Activated naive CD8-positive, alpha-beta T cell treated with anti-CD3 and anti-CD28 coated beads, Interleukin-2, amount 10 ng/mL, durations not matched to agents 7 days and 5 days (primary cell): ENCODE measurements at places on chromosomes 11 and 22. TPM values are rescaled to one million over a fixed set of nuclear protein-coding genes. Genes with fewer than 3 reads are reported as not detected.

DNA sequence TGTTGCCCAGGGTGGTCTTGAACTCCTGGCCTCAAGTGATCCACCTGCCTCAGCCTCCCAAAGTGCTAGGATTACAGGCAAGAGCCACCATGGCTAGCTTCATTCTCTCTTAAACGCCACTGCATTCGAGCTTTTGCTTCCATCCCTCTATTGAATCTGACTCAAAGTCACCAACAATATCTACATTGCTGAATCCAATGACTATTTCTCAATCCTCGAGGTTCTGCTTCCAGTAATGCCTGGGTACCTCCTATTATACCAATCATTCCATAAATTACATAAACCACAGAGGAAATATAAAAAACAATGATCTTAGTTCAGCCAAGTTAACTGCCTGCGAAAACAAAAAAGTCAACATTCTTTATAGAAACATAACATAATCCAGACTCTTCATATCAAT lies 11.9 kb upstream of the NXF1 start:
- H3K4me1 ChIP-seq = peaks cover 1% of the 10 kb centered on the region
- no peak overlapping the region for H3K4me3 ChIP-seq
- no peak for DNase-seq
- no peak overlapping the region for H3K27ac ChIP-seq
- no peaks in the 10 kb centered on the region for H3K27me3 ChIP-seq

GRCh38 chr11:61114913-61115312 lies 12.6 kb downstream of the CD5 start:
- H3K27ac ChIP-seq = peak overlapping the region; percentile 85
- H3K4me3 ChIP-seq = peak overlapping the region; percentile 39
- peaks cover 84% of the 10 kb centered on the region for H3K4me1 ChIP-seq
- no peak for DNase-seq
- no peaks in the 10 kb centered on the region for H3K27me3 ChIP-seq

Gene RFPL2
- total RNA-seq = not detected

DNA sequence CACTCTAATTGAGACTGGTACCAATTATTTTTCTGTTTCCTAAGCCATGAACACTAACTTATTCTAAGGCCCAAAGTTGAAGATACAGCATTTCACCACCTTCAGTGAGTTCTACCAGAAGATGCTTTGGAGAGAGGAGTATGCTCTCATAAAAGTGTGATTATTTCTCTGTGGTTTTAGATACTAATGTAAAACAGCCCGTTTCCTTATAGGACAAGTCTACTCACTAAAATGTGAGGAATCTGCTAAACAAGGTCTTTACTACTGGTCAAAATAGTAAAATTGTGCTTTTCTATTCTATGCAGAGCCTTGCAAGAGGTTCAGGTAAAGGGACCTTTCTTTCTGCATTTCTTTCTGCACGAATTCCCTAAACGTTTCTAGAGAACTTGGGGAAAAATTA lies 2.4 kb downstream of the LGR4 start:
- H3K4me3 ChIP-seq = no peak overlapping the region
- no peak for DNase-seq
- no peak overlapping the region for H3K27ac ChIP-seq
- H3K36me3 ChIP-seq = peaks cover 2% of the 10 kb centered on the region
- peaks cover 64% of the 10 kb centered on the region for H3K27me3 ChIP-seq
- peaks cover 5% of the 10 kb centered on the region for H3K4me1 ChIP-seq

GRCh38 chr11:33909150-33909549 lies 17.3 kb upstream of the LMO2 start:
- no peak overlapping the region for H3K27ac ChIP-seq
- H3K4me1 ChIP-seq = peaks cover 10% of the 10 kb centered on the region
- no peak overlapping the region for H3K4me3 ChIP-seq
- DNase-seq = no peak
- H3K27me3 ChIP-seq = peaks cover 33% of the 10 kb centered on the region

Gene TEAD1
- not detected for total RNA-seq
